HT-29 (cell line): ENCODE measurements at places on chromosomes 6 and 20. TPM values are rescaled to one million over a fixed set of nuclear protein-coding genes. Genes with fewer than 3 reads are reported as not detected.

PRRT1 gene
- total RNA-seq, result not detected in 2 replicates

GRCh38 chr20:58868795-58869194 lies 16.3 kb downstream of the GNAS start:
- no peak for DNase-seq

DNA sequence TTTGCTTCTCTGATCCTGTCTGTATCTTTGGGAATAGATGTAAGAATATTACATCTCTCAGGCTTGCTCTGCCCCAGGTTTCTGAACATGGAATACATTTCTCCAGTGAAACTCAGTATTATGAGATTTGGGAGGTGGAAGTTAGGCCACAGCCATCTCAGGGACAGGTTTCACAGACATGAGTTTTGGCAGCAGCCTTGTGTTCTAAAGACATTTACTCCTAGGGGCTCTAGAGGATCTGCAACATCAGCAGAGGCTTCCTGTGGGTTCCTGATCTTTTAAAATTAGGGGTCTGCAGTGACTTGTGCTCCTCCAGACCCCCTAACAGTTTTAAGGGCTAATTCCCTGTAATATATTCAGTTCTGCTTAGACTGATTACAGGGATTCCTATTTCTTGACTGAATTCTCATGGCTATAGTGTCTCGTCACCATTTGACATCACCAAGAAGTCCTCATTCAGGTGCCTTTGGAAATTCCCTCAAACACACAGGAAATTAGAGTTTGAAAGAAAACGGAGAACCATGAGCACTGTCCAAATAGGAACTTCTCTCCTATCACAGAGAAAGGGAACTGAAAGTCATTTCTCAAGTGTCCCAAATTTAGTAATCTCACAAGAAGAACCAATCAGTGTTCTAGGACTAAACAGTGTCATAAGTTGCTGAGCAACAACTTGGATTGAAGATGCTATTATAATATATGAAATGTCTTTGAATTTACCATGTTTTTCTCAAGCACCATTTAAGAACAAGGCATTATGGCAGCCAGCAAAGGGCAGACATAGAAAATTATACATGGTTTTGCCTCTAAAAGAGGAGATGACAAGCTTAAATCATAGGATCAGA lies 2.5 kb upstream of the HLA-DRA start:
- no peak for DNase-seq

DNA sequence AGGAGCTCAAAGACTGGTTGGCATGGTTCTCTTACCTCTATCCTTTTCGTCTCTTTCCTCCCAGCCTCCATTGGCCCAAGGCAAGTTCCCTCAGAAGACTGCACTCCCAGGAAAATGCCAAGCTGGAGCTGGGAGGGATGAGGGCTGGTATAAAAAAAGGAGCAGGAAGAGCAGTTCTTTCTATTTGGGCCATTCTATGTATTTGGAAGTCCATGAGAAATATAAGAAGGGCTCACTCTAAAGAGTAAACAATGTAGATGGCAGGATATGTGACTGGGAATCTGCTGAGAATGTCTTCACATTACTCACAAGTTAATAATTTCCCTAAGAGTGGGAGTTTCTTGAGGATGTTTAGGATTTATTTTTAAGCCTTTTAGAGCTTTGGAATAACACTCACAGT lies 36.6 kb upstream of the ADTRP start:
- DNase-seq, result no peak

DNA sequence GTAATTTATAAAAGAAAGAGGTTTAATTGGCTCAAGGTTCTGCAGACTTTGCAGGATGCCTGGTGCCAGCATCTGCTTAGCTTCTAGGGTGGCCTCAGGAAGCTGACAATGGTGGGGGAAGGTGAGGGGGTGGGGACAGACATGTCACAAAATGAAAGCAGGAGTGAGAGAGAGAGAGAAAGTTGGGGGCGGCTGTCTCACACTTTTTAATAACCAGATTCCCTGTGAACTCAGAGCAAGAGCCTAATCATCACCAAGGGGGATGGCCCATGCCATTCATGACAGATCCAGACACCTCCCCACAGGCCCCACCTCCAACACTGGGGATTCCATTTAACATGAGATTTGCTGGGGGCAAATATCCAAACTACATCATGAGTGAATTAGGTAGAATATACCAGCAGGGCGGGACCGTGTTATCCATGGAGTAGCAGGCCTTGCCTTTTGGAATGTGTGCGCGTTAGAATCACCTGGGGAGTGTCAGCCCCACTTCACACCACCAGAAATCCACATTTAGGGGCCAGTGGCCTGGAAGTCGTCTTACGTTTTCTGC lies 258.8 kb downstream of the CDH4 start:
- DNase-seq, result no peak

DNA sequence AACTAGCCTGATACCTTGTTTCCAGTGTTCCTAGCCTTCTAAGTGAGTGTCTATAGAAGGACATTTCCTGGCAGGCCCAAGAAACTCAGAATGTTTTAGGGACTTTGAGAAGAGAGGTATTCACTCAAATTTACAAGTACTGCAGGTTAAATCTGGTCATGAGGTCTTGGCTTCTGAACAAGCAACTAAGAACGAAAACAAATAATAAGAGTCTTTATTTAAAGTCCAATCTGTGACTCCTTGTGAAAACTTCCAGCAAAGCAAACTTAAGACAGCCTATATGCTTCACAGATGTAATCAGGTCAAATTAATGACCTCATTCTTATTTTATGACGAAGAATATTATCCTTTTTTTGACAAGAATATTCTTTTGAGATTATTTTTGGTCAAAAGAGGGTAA lies 79.4 kb upstream of the PRSS16 start:
- DNase-seq, result no peak
